ENCODE measurements at places on chromosomes 16 and 17.
A peak's percentile ranks its signal among the peaks of the same experiment; 100 is the strongest.

DNA sequence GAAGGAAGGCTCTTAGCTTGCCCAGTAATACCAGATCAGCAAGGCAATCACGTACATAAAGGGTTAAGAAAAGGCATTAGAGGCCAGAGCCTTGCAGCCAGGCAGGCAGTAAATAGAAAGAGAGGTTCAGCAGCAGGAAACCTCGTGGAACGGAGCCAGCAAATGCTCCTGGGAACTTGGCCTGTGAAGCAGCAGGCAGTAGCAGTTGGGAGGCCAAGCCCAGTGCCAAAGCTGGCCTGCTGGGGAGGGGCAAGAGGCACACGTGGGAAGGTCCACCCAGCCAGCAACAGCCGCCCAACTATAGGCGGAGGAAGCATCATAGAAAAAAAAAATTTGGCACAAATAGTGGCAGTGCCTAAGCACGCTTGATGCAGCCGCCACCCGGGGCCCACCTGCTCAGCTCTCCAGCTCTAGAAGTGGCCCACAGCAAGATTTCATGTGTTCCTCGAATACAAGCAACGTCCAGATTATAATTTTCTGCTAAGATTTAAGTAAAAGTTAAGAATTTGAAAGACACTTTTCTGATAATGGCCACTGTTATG, 2339.5 kb downstream of the TP53TG3F start:
- no peak overlapping the region for H3K27ac ChIP-seq
- DNase-seq, result no peak
- H3K4me3 ChIP-seq, result no peak overlapping the region
- H3K27me3 ChIP-seq, result no peaks in the 10 kb centered on the region
- no peaks in the 10 kb centered on the region for H3K4me1 ChIP-seq
- H3K36me3 ChIP-seq, result no peaks in the 10 kb centered on the region

GRCh38 chr16:28291651-28292626, at the start of gene SBK1:
Gene SBK1, plus strand, starts transcription at chr16:28292525. Its CDS starts 24,867 bp downstream, at chr16:28317392.
- H3K4me1 ChIP-seq, result peaks cover 4% of the 10 kb centered on the region
- H3K36me3 ChIP-seq, result no peaks in the 10 kb centered on the region
- H3K4me3 ChIP-seq, result peak within 1 kb of the TSS; percentile 62
- DNase-seq, result peak; percentile 98

DNA sequence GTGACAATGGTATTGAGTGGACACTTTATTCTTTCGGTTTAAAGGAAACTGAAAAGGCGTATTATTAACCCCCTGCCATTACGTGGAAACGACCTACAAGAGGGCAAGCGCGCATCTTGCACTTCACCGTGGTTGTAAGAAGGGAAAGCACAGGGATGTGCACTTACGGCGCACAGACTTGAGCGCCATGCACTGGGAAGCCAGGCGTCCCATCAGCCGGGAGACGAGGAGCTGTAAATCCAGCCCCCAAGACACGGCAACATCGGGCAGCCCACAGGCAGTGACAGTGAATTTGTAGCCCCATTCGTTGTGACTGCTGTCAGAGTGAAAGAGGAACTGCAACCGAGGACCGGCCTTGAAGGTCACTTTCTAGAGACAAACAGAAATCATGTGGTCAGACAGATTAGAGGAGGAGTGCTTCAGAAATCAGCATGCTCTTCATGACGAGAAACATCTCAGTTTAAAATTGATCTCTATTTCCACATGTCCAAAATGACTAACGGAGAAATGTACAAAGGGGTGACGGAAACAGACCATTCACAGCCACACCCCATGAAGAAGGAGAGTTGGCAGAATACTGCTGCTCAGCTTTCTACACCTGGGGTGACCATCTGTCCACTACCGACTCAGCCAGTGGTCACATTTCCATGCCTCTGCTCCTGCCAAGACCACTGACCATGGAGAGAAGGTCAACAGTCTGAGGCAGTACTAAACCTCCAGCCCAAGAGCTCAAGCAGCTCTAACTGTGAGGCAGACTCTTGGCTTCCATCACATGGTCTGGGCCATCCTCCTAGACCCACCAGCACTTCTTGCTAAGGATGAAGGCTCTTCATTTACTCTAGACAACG, 68.6 kb downstream of the ZZEF1 start:
- DNase-seq, result no peak
- no peak overlapping the region for H3K27ac ChIP-seq
- H3K36me3 ChIP-seq, result peaks cover 80% of the 10 kb centered on the region
- no peak overlapping the region for H3K4me3 ChIP-seq

- H3K4me1 ChIP-seq, result peaks cover 42% of the 10 kb centered on the region
- no peak overlapping the region for H3K4me3 ChIP-seq
- no peak overlapping the region for H3K27ac ChIP-seq
- peak; percentile 91 for DNase-seq
- no peaks in the 10 kb centered on the region for H3K27me3 ChIP-seq
Measured at GRCh38 chr17:18191967-18192366, 8.3 kb downstream of the ALKBH5 start.

- DNase-seq, result no peak
- no peaks in the 10 kb centered on the region for H3K4me1 ChIP-seq
- H3K27me3 ChIP-seq, result no peaks in the 10 kb centered on the region
- H3K27ac ChIP-seq, result no peak overlapping the region
Measured at GRCh38 chr16:47617732-47618131, 156.6 kb downstream of the PHKB start.

DNA sequence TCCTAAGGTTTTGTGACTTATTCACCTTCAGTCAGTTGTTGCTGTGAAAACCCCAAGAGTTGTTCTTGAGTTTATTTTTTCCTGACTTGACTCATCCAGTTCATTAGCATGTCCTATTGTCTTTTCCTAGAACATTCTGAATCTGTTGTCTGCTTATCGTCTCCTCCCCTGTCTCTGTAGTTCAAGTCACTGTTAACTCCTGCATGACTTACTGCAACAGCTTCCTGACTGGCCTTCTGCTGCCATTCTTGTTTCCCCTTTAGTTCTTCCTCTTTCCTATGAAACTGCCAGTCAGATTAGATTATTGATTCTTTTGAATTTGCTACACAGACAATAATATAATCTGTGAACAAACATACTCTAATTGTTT, 161.5 kb downstream of the FTO start:
- no peak overlapping the region for H3K4me3 ChIP-seq
- no peaks in the 10 kb centered on the region for H3K27me3 ChIP-seq
- H3K27ac ChIP-seq, result peak overlapping the region; percentile 31
- no peak for DNase-seq

DNA sequence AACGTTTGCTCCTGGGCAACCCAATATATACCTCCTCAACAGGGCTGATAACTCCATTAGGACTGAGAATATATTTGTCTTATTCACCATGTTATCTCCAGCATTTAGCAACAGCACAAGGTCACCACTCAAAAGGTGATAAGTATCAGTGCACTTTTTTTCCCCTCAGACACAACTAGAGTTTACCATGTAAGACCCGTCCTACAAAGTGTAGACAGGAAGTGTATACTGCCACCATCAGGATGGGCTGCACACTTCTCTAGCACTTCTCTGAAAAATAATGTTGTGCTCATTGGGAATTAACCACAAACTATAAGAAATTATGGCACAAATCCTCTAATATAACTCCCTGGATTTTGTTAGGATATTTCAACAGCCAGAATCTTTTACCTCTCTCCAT, 5.7 kb upstream of the VAT1L start:
- DNase-seq, result no peak
- H3K4me1 ChIP-seq, result no peaks in the 10 kb centered on the region
- no peaks in the 10 kb centered on the region for H3K36me3 ChIP-seq
- no peak overlapping the region for H3K4me3 ChIP-seq
- no peak overlapping the region for H3K27ac ChIP-seq
- H3K27me3 ChIP-seq, result peaks cover 10% of the 10 kb centered on the region

Data from osteoblast (primary cell).